ENCODE measurements at places on chromosomes 3 and 15.

- DNase-seq: no peak
Measured at GRCh38 chr15:88902221-88902835, 7.0 kb upstream of the HAPLN3 start.

DNA sequence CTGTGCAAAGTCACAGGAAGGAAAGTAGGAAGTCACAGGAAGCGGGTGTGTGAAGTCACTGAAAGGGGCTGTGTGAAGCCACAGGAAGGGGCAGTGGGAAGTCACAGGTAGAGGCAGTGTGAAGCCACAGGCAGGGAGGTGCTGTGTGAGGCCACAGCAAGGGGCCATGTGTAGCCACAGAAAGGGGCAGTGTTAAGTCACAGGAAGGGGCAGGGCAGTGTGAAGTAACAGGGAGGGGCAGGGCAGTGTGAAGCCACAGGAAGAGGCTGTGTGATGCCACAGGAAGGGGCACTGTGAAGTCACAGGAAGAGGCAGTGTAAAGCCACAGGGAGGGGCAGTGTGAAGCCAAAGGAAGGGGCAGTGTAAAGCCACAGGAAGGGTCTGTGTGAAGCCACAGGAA lies 36.5 kb downstream of the GASK1A start:
- no peak for DNase-seq

GRCh38 chr3:66994588-66994987 lies 3.5 kb upstream of the KBTBD8 start:
- no peak for DNase-seq

GRCh38 chr15:70870051-70870450 lies 16.1 kb upstream of the LARP6 start:
- peak; percentile 48 for DNase-seq

DNA sequence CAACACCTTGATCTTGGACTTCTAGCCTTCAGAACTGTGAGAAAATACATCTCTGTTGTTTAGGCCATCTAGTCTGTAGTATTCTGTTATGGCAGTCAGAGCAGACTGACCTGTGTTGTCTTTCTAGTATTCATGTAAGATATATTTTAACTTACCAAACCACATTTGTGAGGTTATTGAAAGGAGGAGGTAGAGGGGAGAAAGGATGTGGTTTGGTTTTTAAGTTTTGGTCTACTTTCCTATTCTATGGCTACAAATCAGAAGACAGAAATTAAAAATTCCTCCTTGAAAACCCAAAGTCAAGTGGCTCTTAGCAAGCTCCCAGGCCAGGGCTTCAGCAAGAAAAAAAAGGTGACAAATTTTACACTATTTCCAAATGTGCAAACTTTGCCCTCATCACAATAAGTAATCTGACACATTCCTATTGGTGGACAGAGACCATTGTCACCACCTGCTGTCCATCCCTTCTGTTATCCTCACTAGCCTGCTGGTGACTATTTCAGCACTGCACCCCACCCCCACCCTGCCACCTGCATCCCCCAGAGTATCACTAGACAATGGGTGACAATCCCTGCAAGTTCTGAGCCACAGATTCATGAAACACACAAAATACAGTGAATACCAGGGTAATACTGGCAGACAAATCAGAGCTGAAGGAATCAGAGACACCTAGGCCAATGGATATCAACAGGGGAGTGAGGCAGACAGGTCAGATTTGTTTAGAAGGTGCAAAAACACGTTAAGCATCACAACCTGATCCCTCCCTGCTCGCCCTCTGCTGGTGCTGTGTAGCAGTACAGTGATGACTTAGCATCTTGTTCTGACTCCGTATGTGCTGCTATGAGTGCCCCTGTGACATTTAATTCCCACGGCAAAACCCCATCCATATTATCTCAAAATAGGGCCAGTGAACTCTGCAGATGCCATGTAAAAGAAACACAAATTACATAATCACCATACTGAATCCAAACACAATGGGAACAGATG lies 79.0 kb upstream of the DCLK3 start:
- peak; percentile 56 for DNase-seq

DNA sequence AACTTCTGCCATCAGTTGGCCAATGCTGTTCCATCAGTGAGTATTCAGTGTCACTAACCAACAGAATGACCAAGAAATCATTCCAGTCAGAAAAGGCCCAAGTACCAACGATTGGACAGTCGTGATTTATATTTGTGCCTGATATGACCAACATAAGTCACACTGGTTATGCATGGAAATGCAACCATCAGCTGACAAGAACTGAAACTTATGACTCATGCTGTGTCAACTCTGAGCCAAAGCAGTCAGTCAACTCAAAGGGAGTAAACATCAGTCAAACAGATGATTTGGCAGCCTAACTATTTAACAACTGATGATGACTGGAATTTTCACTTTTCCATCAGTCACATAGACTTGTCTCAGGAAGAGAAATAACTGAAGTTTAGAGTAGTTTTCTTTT lies 142.4 kb downstream of the ANXA2 start:
- peak; percentile 40 for DNase-seq

GRCh38 chr15:93826790-93827189 lies 404.6 kb upstream of the MCTP2 start:
- no peak for DNase-seq
